ENCODE measurements at places on chromosomes 7 and 10.

DNA sequence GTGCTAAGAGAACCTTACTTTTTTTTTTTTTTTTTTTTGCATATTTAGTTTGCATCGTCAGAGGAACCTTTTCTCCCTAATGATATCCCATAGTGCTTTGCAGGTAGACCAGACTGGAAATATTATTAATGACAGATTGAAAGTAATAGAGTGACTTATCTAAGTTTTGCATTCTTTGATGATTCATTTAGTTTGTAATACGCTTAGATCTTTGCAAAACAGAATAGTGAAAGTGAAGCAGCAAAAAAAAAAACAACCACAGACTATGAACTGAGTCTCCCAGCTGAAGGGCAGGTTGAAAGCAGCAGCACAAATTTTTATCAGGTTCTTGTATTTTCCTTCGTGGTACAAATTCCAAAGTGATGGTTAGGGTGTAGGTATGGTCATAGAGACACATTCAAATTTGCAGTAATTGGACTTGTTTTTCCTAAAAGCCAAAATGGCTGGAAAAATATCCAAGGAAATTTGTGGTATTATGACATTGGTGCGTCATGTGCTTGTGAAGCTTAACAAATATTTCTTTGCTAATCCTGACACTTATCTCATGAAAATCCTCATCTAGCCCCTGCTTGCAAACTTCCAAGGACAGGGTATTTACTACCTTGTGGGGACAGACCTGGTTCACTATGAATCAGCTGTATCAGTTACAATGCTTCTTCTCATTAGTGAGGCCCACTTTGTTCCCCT lies 81.8 kb upstream of the CREB5 start:
- DNase-seq: no peak

- no peak for DNase-seq
These were observed 71.4 kb downstream of the SGMS1 start for GRCh38 chr10:50552308-50552707.

DNA sequence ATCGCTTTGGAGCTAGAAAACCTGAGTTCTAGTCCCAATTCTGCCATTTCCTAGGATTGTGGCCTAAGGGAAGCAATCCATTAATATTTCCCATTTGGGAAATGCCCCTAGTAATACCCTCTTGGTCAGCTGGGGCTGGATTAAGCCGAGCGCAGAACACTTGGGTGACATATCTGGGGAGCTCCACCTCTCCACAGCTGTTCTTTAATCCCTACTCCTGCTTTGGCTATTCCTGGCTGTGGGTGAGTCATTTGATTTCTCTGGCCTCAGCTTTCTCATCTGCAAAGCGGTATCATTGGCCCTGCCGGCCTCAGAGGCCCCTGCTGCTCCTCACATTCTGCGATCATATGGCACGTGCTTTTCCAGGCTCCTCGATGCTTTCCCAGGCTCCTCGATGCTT lies 108.3 kb downstream of the BUB3 start:
- DNase-seq: no peak

GRCh38 chr10:122282253-122282671 lies 11.2 kb downstream of the BTBD16 start:
- DNase-seq: no peak

DNA sequence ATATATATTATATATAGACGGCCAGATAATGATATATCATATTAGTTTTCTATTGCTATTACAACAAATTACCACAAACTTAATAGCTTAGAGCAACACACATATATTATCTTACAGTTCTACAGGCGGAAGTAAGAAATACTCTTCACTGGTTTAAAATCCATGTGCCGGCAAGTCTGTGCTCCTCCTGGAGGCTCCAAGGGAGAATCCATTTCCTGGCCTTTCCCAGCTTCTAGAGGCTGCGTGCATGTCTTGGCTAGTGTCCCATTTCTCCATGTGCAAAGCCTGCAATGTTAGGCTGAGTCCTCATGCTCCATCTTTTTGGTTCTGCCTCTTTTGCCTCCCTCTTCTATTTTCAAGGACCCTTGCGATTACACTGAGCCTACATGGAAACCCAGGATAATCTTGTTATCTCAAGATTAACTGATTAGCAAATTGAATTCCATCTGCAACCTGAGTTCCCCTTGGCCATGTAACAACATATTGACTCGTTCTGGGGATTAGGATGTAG lies 23.9 kb upstream of the PNLIPRP3 start:
- DNase-seq: no peak

DNA sequence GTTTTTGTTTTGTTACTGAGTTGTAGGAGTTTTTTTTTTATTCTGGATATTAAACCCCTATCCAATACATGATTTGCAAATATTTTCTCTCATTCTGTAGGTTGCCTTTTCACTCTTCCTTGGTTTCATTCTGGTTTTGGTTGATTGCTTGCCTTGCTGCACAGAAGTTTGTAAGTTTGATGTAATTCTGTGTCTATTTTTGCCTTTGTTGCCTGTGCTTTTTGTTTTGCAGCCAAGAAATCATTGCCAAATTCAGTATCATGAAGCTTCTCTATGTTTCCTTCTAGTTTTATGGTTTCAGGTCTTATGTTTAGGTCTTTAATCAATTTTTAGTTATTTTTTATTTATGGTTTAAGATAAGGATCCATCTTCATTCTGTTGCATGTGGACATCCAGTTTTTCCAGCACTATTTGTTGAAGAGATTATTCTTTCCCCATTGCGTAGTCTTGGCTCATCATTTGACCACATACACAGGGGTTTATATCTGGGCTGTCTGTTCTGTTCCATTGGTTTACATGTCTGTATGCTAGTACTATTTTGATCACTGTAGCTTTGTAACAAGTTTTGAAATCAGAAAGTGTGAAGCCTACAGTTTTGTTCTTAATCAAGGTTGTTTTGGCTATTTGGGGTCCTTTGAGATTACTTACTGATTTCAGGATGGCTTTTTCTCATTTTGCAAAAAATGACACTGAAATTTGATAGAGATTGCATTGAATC lies 26.4 kb downstream of the BMPR1A start:
- no peak for DNase-seq

DNA sequence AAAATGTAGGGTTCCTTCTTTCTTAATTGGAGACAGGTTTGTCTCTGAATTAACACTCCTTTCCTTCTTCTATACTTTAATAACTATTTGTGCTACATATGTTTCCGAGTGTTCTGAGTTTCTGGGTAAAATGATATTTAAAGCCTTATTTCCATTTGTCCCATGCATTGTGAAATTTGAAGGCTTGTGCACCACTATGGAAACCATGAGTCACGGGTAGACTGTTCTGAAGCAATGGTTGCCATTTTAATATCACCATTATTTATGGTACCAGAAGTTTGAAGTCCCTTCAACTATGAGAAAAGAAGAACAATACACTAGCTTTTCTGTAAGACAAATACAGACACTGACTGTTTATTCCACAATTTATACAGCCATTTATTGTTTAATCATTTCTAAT lies 44.7 kb upstream of the ZEB1 start:
- DNase-seq: no peak

DNA sequence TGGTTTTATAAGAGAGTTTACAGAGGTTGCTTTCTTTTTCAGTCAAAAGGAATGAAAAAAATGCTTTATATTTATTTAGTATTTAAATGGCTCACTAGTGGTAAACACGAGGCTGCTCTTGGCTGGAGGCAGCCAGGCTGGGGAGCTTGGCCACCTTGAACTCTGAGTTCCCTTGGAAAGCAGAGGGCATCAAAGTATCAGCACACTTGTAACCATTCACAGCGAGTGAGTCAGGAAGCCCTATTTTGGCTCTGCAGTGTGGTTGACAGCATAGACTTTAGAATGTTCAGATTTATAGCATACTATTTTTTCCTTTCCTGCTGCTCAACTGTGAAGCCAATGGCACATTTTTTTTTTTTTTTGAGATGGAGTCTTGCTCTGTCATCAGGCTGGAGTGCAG lies 51.6 kb downstream of the CYCS start:
- DNase-seq: no peak

- DNase-seq: no peak
These were observed 48.3 kb downstream of the TMEM270 start for GRCh38 chr7:73909051-73909941.

GRCh38 chr10:132641966-132642731 lies 104.6 kb downstream of the INPP5A start:
- DNase-seq: no peak

DNA sequence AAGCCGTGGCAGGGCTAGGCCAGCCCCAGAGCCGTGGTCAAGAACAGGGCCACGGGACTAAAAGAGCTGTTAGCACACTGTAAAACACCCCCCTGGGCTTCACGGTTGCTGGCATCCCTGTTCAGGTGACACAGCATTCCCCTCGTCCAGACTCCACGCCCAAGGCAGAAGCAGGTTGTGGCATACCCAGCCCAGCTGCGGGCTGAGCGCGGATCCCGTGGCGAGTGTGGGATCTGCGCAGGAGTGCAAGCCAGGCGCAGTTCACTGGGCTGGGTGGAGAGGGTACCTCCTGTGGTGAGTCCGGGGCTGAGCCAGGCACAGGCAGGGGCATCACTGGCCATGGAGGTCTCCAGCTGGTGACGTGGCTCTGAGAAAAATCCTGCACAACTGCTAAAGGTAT lies 199.1 kb downstream of the FZD1 start:
- DNase-seq: no peak

DNA sequence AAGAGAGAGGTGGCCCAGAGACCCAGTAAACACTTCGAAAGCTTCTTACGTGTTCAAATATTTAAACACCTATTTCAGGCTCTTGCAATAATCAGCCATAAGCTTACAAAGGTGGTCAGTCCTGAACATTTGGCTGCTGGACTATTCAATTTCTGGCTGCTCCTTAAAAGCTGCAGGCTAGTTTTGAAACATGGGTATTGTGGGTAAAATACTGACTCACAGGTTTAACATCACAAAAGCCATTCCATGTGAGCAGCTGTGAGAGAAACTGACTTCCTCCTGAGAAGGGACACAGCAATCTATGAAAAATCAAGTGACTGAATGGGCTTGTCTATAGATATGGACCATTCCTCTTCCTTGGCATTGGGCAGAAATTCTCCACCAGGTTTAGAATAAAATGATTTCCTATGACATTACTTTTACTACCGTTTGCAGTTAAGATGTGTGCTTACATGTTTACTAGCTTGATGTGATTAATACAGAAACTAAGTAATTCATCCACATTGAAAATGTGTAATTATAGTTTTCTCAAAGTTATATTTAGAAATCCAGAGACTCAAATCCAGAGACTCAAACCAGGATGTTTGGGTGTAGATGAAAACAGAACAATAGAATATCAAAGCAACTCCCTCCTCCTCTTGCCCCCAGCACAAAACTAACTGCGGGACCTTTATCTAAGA lies 252.3 kb downstream of the GATA3 start:
- no peak for DNase-seq

DNA sequence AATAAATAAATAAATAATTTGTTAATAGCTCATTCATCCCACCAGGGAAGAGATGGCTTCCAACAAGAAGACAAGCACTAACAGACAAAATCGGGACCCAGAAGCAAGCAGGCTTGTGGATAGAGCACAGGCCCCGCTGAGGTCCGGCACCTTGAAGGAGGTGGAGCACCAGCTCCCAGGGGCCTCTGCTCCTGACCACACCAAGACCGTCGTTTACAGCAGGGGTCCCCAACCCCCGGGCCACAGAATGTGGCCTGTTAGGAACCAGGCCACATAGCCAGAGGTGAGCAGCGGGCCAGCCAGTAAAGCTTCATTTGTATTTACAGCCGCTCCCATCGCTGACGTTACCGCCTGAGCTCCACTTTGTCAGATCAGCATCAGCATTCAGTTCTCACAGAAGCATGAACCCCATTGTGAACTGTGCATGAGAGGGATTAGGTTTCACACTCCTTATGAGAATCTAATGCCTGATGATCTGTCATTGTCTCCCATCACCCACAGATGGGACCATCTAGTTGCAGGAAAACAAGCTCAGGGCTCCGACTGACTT lies 33.3 kb upstream of the SUN1 start:
- no peak for DNase-seq

DNA sequence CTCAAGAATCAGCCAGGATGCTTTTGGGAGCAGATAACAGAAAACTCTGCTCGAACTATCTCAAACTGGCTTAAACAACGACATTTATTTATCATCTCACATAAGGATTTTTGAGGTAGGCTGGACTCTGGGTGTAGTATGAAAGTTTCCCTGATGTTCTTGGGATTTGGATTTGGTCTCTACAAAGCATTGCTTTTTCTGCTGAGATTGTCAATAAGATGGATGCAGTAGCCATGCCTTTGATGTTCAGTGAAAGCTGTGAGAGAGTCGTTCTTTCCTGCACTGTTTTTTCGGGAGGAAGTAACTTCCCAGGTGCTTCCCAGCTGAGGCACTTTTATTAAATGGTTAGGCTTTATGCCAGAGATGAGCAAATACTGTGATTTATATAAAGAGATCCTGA lies 181.1 kb downstream of the PRKG1 start:
- no peak for DNase-seq

GRCh38 chr7:76346097-76346496 lies 12.7 kb downstream of the YWHAG start:
- DNase-seq: no peak

GRCh38 chr10:83357004-83357403 lies 782.3 kb upstream of the GHITM start:
- DNase-seq: no peak

GRCh38 chr10:44347609-44348400 lies 37.1 kb downstream of the CXCL12 start:
- no peak for DNase-seq

DNA sequence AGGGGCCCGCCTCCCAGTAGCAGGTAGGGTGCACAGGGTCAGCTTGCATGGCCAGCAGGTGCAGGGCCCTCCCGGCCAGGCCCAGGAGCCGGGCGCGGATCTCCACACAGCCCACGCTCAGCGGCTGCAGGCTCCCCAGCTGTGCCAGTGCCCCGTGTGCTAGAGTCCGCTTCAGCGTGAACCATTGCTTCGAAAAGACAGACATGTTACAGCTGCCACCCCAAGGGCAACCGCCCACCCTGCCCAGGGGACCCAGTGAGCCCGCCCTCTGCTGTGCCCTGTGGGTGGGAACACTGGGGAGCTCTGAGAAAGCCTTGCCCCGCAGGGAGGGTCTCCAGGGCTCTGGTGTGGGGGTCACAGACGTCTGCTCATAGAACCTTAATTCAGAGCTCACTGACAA lies 64.3 kb upstream of the NKX6-2 start:
- no peak for DNase-seq
